ENCODE measurements at places on chromosomes 5 and 9.
A peak's percentile ranks its signal among the peaks of the same experiment; 100 is the strongest.

- DNase-seq, result no peak
These were observed 17.3 kb downstream of the CHD1 start for GRCh38 chr5:98911280-98912040.

DNA sequence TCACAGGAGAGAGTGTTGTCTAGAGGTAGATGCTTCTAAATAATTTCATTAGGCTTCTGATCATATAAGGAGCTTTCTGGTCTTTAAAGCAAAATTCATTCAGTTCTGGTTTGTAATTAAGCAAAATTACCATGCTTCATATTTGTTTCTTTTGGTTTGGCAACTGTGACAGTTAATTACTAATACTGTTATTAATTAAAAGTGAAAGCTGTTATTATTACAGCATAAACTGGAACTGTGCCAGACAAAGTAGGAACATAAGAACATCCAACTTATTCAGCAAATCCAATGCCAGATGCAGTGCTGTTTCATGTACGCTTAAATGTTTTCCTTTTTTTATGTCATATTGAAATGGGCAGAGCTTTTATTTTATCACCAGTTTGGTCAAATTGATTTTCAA lies 70.4 kb upstream of the DAB2 start:
- DNase-seq, result no peak

DNA sequence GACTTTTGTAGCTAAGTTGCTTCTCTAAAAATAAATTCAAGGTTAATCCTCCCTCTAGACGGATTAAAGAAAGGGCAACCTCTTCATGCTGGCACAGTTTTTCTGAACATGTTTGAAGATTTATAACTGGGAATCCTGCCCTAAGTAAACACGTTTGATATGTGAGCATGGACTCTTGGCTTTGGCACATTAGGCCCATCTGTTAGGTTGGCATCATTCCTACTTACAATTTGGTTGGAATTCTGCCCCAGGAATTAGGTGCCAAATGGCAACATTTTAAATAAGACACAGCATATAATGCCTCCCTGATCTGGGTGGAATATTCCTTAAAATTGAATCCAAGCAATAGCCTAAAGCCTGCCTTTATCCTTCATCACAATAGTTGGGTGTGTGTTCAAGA lies 372.3 kb upstream of the CDH18 start:
- no peak for DNase-seq

GRCh38 chr9:131500377-131500776 lies 2.3 kb upstream of the POMT1 start:
- no peak for DNase-seq

DNA sequence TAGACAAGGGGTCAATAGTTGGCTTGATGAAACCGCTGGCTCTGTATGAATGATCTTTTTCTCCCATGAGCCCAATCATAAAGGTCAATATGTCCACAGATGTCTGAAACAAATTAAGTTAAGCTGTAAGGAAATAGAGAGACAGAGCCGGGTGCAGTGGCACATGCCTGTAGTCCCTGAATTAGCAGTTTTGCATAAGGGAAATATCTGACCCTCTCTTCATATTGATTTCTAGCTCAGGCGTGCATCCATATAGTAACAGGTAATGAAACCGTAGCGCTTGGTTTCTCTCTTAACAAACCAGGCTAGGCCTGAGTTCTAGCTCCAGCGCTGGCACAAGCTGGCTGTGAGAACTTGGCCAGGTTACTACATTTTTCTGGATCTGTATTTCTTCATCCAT lies 118.1 kb upstream of the ERCC6L2 start:
- no peak for DNase-seq

- DNase-seq, result no peak
These were observed 1229.8 kb upstream of the WWC1 start for GRCh38 chr5:167061695-167062094.

DNA sequence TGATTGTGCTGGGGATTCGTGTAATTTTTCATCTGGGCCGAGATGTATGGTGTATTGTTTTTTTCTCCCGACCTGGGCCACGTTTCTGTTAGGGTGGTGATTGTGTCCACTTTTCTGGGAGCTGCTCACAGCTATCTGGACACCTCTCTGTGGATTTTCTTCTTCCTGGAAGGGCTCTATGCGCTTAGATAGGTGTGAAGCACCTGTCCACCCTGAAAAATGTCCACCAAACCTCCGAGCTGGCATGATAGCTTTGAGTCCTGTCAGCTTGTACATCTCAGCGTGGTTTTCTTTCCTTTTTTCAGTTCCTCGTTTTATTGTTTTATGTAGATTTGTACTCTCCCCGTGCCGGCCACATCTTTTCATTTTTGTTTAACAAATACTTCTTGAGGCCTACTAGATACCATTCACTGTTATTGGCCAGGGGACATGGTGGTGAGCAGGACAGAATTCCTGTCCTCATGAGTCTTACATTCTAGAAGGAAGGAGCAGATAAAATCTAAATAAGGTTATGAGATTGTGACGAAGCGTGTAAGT lies 1.1 kb downstream of the UGCG start:
- no peak for DNase-seq

- no peak for DNase-seq
These were observed 301.4 kb downstream of the TENT4A start for GRCh38 chr5:7014611-7015010.

- peak; percentile 86 for DNase-seq
These were observed at the start of gene TRIM41 for GRCh38 chr5:181223058-181223728. TRIM41 (plus strand) TSS chr5:181223281; CDS start chr5:181224000, 719 bp downstream.

- no peak for DNase-seq
These were observed 295.5 kb upstream of the WWC1 start for GRCh38 chr5:167995844-167996425.

DNA sequence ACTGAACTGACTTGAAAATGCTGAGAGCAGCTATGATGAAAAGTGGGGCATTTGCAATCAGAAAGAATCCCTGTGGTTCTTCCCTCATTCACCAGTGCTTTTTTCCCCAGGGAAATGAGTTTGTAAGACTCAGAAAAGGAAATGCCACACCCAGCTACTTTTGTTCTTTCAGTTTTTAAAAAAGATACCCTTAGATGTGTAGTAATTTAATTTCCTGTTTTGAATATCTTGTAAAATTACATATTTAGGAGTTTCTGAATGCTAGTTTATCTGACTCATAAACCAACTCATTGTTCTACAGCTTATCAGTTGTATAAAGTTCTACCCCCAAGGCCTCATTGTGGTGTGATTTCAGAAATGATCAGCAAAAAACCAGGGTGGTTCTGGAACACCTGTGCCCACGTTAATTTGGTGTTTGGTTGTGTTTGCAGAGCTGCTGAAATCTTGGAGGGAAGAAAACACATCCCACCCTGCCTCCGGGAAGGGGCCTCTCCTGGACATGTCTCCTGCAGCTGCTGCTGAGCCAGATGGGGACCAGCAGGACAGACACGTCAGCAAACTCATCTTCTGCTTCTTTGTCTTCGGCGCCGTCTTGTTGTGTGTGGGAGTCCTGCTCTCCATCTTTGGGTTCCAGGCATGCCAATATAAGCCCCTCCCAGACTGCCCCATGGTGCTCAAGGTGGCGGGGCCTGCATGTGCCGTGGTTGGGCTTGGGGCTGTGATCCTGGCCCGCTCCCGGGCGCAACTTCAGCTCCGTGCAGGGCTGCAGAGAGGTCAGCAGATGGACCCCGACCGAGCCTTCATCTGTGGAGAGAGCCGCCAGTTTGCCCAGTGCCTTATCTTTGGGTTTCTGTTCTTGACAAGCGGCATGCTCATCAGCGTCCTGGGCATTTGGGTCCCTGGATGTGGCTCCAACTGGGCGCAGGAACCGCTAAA lies 2.8 kb downstream of the TMEM171 start:
- DNase-seq, result peak; percentile 44

DNA sequence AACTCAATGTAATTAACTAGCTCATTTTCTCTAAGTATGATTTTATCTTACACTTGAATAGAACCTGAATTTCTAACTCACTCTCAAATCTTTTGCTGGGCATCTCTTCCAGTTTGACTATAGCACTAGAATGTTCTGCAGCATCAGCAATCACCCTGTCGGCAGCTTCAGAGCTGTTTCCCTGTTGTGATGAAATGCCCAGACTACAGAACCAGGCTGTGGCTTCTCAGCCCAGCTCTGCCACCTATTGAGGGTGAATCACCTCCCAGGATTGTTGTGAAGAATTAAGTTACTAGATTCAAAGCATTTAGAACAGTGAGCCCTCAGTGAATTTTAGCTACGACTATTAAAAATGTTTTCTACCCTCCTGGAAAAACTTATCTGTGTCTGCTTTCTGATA lies 90.4 kb upstream of the ANKRD55 start:
- DNase-seq, result peak; percentile 28

DNA sequence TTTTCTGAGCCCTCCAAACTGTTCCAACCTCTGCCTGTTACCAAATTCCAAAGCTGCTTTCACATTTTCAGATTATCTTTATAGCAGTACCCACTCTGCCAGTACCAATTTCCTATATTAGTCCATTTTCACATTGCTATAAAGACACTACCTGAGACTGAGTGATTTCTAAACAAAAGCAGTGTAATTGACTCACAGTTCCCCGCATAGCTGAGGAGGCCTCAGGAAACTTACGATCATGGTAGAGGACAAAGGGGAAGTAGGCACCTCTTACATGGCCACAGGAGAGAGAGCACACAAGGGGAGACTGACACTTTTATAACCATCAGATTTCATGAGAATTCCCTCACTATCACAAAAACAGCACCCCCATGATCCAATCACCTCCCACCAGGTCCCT lies 105.0 kb downstream of the DTWD2 start:
- DNase-seq, result no peak

DNA sequence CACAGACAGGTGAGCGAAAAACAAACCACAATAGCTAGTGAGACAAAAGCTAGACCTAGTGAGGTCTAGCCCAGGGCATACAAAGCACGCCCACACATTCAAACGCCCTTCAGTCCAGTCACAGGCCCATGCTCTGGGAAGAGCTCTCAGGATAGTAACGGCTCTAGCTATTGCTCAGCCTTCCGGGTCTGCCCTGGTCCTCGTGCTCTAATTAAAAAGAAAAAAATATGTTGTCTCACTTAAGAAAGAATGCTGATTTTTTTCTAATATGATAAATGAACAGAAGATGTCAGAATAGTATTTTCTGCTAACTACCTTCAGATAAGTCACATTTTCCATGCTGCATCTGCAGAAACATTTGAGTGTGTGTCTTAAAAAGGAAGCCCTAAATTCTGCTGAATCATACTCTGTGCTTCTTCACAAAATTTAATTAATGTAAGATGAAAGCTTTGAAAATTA lies 94.5 kb downstream of the PLPP1 start:
- no peak for DNase-seq

DNA sequence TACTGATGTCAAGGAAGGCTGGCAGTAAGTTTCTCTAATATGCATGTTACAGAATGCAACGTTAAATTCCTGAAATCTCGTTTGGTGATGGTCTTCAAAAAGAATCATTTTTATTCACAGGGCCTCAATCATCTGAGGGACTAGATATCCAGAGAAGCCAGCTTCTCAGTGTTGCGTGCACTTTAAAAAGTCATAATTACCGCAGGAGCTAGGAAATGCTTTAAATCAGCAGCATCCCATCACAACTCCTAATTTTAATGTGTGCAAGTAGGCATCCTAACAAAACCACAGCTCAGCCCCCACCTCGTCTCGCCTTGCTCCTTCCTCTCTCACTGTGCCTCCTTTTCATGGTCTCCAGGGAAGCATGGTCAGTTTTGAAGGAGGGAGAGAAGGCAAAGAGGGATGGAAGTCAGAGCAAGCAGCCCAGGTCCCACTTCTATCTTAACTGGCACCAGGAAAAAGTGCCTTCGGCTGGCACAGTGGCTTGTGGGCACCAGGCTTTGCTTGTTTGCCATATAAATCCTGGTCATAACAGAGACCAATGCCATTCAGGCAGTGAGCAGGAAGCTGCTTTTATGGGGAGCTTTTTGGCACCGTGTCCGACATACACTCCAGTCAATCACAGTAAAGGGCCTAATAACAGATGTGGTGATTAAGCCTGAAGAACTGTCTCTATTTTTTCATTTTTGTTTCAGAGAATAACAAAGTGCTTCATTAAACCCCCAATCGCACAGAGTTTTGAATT lies 21.4 kb downstream of the MEGF10 start:
- DNase-seq, result no peak

GRCh38 chr5:172640822-172641358 lies at the start of gene NEURL1B:
NEURL1B (plus strand) TSS chr5:172641263; CDS start chr5:172641407, 144 bp downstream.
- DNase-seq, result no peak

DNA sequence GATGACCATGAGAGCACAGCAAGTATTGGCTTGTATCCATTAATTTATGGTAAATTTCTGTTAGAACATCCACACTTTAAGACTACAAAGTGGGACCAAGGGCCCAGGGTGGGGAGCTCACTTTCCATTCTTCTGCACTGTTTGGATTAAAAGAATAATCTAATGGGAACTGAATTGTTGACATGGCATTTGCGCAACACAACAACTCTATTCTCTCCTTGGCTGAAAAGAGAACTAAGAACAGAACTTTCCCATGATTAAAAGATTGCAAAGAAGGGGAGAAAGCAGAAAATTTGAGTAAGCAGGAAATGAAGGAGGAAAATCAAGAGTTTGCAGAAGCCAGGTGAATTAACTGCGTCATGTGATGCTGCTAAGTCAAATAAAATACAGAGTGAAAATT lies 143.4 kb downstream of the HINT1 start:
- DNase-seq, result no peak

GRCh38 chr5:170523830-170524229 lies 20.0 kb downstream of the KCNIP1 start:
- no peak for DNase-seq

GRCh38 chr5:401146-402034 lies 41.6 kb upstream of the EXOC3 start:
- no peak for DNase-seq

GRCh38 chr5:89350684-89351083 lies 467.7 kb upstream of the MEF2C start:
- no peak for DNase-seq

DNA sequence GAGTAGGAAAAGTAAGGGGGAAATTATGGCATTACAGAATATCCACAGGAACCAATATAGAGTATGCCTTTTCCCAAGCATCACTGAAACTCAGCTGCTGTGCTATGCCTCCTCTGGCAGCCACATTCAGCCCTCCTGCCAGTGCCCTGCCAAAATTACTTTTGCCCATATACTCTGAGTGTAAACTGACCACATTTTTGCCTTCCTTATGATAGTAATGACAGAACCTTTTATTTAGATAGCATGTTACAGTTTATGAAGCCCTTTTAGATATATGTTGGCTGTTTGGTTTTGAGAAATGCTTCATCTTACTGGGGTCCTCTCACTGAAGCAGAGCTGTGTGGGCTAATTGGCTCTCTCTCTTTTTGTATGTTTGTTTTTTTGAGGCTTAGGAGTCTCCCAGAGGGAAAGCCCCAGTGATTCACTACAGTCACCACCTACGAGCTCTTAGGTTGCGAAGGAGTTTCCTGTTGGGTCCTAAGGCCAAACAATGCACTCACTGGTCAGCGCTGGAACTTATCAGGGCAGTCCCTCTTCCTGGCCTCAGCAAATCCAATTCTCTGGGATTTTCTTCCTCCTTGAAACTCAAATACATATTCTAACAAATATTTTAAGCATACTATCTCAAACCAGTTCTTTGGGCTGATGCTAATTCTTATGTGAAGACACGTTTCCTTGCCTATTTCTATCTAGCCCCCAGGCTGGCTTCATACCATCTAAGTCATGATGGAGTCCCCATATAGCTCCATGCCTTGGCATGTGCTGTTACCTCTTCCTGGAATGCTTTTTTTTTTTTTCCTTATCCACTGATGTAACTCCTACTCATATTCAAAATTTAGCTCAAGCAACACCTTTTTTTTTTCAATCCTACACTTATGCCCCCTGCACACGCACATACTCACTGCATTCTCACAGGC lies 3.7 kb downstream of the PHF24 start:
- DNase-seq, result no peak

Measured in AG04449 (cell line).